ENCODE measurements at places on chromosomes 12 and 14.

GRCh38 chr12:85825746-85826145 lies 10.5 kb downstream of the RASSF9 start:
- DNase-seq, result no peak

- DNase-seq, result no peak
Measured at GRCh38 chr14:31090883-31091764, 64.9 kb upstream of the STRN3 start.

- DNase-seq, result no peak
Measured at GRCh38 chr14:104087505-104087904, 2.0 kb downstream of the ASPG start.

DNA sequence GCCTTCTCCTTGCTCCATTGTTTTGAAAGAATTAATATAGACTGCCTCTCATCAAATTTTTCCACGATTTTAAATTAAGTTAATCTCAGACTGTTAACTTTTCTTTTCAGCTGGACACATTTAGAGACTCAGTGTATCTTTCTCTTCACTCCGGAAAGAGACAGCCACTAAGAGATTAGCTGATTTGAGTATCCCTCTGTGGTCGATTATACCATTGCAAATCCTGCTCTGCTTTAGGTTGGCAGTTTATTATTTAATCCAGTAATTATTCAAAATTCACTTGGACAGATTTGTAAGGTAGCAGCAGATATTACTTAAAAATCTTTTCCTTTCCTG lies 588 bp upstream of the TWF1 start:
- DNase-seq, result no peak

GRCh38 chr12:61302282-61302681 lies 957.9 kb upstream of the USP15 start:
- DNase-seq, result no peak

GRCh38 chr14:55272387-55272786 lies 1.2 kb downstream of the FBXO34 start:
- no peak for DNase-seq

DNA sequence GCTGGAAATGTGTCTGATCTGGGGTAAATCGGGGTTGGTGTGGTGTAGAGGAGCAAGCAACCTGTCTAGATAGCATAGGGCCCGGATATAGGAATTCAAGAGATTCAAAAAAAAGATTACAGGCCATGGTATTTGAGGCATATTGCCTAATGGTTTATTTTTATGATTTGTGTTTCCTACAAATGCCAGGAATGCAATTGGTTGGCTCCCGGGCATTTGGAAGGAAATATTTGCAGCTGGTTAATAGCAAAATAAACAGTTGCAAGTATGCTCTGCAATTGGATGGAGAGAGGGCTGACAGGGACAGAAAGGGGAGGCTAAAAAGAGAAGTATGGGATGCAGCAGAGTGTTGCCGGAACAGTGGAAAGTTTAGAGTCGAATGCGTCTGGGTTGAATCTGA lies 315.6 kb upstream of the ATP2B1 start:
- DNase-seq, result no peak

DNA sequence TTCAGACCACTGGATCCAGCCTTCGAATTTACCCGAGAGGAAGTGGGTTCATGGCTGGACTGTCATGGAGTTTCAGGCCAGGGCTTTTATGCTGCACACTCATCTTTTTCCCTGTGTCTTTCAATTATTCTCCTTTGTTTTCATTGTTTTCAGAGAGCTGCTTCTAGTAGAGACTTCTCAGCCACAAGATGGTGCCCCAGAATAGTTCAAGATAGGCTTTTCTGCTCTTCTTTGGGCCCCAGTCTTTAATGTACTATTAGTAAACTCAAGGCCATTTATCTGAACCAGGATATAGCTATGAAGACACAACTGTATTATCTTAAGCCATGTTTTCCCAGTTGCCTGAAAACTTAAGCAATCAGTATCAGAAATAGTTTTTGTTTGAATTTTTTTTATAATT lies 30.4 kb upstream of the PSMA6 start:
- DNase-seq, result no peak

GRCh38 chr12:2624543-2625288 lies 170.1 kb upstream of the FKBP4 start:
- DNase-seq, result no peak

GRCh38 chr12:71430756-71431155 lies 8.8 kb upstream of the LGR5 start:
- no peak for DNase-seq

GRCh38 chr12:114237230-114237629 lies 168.7 kb downstream of the TBX5 start:
- no peak for DNase-seq

GRCh38 chr12:62434494-62435302 lies 31.9 kb upstream of the MON2 start:
- DNase-seq, result no peak

DNA sequence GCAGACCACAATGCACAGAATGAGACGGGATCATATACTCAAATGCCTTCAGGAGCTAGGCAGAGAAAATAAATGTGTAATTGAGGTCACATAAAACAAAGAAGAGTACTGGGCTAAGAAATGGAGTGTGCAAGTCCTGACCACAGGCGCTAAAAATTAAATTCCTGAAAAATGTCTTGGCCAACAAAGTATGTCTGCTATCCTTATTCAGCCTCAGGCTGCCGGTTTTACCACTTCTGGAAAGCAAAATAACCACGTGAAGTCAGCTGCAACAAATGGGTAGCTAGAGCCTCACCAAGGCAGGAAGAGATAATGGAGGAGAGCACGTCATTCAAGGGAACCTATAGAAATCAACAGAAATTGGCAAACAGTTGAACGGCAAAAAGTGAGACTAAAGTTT lies 3.1 kb downstream of the PYGL start:
- no peak for DNase-seq

DNA sequence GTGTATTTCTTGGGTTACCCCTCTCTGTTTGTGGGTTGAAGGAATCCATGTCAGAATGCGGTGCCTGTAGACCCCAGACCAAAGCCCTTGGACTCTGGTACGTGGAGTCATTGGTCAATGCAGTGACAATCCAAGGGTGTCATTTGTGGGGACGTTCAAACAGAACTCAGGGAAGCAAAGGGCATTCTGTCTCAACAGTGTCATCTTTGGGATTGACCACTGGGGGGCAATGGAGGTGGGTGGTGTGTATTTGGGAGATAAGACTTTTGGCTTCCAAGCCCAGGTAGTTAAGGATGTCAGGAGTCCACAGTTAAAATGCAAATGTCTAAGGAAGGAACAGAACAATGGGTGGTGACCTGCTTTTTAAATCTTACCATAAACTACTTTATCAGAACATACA lies 54.6 kb upstream of the CCDC175 start:
- DNase-seq, result no peak

- no peak for DNase-seq
Measured at GRCh38 chr12:21848192-21848591, 73.7 kb upstream of the KCNJ8 start.

DNA sequence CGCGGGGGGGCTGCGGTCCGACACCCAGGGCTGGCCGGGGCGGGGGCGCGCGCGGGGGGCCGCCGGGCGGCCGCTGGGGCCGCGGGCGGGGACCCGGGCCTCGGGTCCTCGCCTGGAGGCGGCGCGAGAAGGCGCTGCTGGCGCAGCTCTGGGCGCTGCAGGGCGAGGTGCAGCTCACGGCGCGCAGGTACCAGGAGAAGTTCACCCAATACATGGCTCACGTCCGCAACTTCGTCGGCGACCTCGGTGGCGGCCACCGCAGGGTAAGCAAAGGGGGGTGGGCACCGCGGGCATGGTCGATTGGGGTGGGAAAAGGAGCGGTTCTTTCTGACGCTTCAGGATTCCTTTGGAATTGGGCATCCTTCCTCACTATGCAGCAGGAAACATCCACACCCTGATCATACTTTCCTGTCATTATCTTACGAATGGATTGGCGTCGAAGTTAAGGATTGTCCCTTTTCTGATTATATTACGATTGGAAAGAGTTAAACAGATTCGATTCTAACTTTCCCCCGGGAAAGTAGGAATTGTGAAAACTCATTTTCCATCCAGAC lies 798 bp downstream of the PDZRN4 start:
- DNase-seq, result no peak

DNA sequence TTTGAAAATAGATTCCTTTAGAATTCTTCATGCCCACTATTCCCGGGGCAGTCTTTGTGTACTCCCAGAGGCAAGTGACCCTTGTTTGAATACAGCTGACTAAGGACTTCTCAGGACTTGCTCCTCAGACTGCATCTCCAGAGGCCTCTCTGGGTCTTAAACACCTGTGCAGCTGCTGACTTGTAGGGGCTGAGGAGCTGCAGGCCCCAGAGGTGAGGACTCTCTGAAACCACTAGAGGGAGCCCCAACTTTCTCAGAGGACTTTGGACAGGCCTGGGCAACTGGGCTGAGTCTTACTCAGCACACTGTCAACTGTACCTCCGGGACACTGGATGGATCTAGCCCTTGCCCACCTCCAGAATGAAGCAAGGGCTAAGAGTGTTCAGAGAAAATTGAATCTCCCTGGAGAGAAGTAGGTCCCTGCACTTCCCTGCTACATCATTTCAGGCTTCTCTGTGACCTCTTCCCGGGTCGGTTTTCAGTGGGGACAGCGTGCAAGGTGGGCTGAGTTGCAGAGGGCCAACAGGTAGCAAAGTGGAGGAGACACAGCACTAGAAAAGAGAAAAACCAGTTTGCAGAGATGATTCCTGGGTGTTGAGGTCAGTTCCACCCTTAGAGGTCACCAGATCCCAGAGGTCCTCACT lies 164.6 kb downstream of the TMEM117 start:
- DNase-seq, result no peak

DNA sequence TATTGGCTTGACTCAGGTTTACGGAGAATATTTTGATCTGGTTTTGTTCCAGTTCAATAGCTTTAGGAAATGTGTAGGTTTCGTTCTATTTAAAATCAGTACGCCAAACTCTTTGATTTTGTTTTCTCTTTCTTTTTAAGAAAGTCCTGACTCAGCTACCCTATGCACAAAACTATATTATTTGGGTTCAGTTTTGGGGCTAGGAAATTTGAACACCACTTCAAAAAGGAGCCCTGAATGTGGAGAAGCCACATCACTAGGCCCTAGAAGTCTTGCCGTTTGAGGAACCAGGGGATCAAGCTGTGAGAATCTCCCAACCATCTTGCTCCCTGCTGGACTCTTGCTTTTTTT lies 168.2 kb upstream of the BCL2L14 start:
- no peak for DNase-seq

DNA sequence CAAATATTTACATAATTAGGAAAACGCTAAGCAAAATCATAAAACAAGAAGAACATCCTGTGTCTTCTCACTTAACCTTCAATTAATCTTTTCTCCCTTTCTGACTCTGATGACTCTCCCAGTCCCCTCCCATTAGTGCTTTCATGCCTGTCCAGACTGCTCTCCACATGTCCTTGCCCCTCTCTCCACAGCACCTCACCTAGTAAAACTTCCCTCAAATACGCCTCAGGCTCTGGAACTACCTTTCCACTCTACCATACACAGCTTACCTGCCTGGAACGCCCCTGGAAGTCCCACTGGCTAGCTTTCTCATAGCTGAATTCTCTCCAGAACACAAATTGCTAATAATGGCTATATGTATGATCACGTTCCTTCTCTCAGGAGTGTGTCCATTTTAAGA lies 44.7 kb downstream of the SLC5A8 start:
- no peak for DNase-seq

GRCh38 chr14:23580948-23581281 lies 2.3 kb upstream of the JPH4 start:
- DNase-seq, result no peak

DNA sequence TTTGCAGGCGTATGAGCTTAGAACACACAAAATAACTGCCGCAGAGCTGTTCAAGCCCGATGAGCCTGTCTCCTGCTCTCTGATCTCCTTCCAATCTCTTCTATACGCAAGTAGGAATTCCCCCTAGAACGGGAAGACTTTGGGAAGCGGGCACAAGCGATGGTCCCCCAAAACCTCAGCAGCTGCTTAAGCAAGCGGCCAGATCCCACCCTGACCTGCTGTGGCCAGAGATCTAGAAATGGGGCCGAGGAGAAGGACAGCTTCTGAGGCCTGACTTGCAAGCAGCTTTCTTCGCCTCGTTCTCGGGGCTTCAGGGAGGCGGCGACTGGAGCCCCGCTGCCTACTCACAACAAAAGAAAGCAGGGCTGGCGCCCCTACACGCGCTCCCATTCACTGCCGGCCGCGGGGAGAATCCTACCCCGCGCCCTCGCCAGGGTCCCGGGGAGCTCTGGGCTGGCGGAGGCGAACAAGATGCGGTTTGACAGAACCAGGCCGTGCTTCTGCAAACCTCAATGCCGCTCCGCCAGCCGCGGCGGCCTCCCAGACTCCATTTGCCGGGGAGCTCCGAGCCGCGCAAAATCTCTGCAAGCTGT lies 922 bp downstream of the TBX5 start:
- no peak for DNase-seq

- DNase-seq, result no peak
Measured at GRCh38 chr14:40204441-40205175, 772.4 kb upstream of the FBXO33 start.

GRCh38 chr12:67884596-67884995 lies 104.7 kb upstream of the IFNG-AS1 start:
- no peak for DNase-seq

- DNase-seq, result no peak
Measured at GRCh38 chr12:120290609-120291305, 946 bp downstream of the RNU4-2 start.

- DNase-seq, result no peak
Measured at GRCh38 chr12:65430006-65430405, 151.5 kb downstream of the MSRB3 start.

DNA sequence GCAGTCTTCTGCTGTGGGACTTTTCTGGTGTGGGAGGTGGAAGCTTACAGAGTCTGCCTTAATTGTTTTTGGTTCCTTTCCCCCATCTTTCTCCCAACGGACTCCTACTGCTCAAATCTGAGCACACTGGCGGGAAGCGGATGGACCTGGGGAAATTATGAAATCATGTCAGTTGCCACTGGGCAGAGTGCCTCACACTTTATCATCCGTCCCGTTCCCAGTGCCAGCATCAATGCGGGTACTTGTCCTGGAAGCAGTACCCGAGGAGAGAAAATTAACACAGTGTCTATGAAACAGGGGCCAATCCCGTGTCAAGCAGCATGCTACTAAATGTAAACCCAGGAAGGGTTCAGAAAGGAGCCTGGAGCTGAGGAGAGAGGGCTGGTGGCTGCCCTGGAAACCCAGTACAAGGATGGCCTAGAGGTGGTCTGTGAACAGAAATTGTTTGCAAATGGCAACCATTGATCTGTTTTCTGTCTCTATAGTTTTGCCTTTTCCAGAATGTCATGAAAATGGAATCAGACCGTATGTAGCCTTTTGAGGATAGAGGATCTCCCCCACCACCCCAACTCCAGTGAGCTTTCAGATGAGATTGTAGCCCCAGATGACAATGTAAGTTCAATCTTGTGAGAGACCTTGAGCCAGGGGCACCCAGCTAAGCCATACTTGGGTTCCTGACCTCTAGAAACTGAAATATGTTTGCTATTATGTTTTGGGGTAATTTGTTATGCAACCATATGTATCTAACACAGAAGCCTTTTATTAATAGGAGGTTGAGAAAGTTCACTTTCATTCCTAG lies 908 bp upstream of the CDKL1 start:
- no peak for DNase-seq

DNA sequence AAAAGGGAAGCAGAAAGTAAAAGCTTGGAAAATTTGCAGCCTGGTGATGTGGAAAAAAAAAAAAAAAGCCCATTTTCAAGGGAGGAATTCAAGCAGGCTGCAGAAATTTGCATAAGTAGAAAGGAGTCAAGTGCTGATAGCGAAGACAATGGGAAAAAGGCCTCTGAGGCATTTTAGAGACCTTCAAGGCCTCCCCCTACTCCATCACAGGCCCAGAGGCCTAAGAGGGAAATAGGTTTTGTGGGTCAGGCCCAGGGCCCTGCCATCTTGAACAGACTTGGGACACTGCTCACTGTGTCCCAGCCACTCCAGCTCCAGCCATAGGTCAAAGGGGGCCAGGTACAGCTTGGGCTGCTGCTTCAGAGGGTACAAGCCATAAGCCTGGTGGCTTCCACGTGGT lies 13.8 kb upstream of the PRKD1 start:
- no peak for DNase-seq
